ENCODE measurements at places on chromosomes 2 and 18.

GRCh38 chr2:16613539-16614011 is 52.1 kb downstream of the CYRIA start:
- DNase-seq, result no peak

DNA sequence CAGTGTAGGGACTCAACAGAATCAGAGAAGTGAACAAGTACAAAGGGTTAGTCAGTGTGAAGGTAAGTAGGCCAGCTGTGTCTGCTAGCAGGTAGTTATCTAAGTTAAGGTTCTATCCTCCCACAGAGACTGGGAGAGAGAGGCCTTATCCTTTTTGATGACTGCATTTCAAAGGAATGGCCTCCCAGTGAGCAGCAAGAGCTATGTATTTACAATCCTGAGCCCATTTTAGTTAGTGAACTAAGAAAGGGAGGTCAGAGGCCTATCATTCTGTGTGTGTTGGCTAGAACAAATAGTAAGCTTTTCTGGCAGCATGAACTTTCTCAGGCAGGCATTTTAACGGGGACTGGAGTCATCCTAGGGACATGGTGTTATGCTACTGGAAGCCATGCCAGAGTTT is 182.9 kb downstream of the VWC2L start:
- DNase-seq, result no peak

DNA sequence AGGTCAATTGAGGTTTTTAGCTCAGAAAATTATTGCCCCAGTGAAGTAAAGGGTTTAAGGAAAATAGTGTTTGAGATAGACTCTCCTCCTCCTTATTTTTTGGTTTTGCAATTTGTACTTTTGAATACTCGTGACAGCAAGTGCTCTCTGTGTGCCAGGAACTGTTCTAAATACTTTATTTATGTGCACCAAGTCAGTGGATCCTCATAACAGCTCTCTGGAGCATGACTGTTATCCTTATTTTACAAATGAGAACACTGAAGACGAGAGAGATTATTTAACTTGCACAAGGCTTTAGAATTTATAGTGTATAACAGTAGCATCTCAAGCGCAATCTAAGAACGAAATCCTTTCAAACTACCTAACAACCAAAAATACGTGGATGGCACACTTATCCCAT is 24.7 kb downstream of the BABAM2 start:
- no peak for DNase-seq

GRCh38 chr2:172464400-172465129 is 37.2 kb downstream of the ITGA6 start:
- DNase-seq, result no peak

- DNase-seq, result no peak
Observed at GRCh38 chr2:177617849-177618248, 225.3 kb downstream of the AGPS start.

GRCh38 chr18:22339913-22340312 is 77.8 kb downstream of the CTAGE1 start:
- DNase-seq, result no peak

- DNase-seq, result no peak
Observed at GRCh38 chr18:21458310-21458709, 142.2 kb downstream of the ESCO1 start.

GRCh38 chr18:63182310-63182772 is 137.2 kb downstream of the BCL2 start:
- DNase-seq, result no peak

DNA sequence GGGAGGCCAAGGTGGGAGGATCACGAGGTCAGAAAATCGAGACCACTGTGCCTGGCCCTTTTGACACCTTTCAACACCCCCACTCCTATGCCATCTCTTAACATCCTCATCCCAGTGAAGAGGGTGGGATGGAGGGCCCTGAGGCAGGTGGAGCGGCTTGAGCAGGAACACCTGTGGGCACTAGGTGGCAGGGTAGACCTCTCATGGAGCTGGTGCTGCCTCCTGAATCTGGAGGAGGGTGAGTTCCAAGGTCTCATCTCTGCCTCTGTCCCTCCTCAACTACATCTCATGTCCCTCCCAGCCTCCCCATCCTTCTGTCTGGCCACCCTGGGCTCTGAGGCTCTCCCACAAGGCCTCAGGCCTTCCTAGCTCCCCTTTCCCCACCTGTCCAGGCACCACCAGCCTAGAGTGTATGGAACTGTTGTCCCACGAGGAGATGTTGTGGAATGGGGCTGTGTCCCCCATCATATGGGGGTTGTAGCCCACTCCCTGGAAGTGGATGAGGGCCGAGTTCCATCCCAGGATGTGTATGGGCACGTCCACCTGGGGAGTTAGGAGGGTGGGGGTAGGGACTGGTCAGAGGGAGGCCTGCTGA is 17.0 kb upstream of the CRYBA2 start:
- DNase-seq, result no peak

- DNase-seq, result no peak
Observed at GRCh38 chr2:150484461-150485021, 2.9 kb downstream of the RND3 start.

- no peak for DNase-seq
Observed at GRCh38 chr2:68458981-68459380, 8.1 kb downstream of the FBXO48 start.

DNA sequence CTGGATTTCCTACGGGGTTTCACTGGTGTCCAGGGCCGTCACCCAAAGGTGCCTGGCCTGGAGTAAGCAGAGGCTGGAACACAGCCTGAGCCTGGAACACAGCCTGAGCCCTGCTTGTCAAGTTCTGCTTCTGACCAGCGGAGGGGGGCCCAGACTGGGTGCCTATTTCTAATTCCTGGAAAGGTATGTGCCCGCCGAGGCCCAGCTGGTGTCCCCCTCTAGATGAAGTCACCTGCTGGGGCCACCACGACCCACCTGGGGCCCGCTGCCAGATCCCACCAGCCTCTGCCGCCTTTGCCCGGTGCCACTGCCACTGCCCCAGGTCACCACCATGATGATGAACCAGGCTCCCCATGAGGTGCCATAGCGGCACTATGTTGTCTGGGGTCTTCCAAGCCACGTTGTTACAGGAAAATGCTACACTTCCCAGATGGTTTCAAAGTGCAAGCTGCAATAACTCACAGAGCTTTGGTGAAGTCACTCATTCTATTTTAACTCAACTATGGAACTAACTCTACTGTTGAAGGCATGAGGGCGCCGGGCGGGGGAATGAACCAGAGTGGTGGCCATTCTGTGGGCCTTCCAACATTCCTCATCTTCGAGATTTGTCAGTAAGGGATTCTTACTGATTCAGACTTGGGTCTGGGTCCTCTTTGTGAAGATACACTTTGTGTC is 40.9 kb upstream of the LAPTM4A start:
- no peak for DNase-seq

DNA sequence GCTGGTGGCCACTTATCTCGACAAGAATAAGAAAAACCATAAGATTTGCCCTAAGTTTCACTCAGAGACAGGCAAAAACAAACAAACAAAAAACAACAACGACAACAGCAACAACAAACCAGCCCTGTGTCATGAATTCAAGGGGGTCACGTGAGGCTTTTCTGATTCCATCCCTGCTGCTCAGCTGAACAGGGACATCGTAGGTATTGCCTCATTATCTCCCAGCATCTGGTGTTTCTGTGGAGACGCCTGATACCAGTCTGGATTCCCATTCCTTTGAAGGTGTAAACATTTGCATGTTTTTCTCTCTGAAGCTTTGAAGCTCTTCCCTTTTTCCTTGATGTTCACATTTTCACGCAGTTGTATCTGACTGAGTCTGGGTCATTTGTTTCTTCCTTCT is 117.4 kb downstream of the KCNF1 start:
- no peak for DNase-seq

- DNase-seq, result no peak
Observed at GRCh38 chr2:135701442-135701841, 40.2 kb upstream of the UBXN4 start.

DNA sequence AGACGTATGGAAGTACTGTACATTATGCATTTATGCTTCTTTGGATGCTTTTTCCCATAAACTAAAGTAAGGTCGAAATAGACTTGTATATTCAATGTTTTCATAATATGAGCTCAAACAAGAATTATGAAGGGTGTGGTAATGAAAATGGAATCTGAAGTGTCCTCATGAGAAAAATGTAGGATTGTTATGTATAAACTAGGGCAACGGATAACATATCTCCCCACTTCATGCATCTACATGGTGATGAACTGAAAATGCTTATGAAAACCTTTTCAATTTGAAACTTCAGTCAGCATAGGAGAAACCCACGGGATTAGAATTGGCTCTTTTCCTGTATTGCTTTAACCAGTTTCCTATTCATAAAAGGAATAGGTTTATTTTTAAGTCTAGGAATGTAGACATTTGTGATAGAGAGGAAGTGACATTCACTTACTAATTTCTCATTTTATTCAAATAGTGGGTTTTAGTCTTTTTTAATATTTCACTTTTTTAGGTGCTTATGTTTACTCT is 608.2 kb upstream of the GCFC2 start:
- DNase-seq, result no peak

DNA sequence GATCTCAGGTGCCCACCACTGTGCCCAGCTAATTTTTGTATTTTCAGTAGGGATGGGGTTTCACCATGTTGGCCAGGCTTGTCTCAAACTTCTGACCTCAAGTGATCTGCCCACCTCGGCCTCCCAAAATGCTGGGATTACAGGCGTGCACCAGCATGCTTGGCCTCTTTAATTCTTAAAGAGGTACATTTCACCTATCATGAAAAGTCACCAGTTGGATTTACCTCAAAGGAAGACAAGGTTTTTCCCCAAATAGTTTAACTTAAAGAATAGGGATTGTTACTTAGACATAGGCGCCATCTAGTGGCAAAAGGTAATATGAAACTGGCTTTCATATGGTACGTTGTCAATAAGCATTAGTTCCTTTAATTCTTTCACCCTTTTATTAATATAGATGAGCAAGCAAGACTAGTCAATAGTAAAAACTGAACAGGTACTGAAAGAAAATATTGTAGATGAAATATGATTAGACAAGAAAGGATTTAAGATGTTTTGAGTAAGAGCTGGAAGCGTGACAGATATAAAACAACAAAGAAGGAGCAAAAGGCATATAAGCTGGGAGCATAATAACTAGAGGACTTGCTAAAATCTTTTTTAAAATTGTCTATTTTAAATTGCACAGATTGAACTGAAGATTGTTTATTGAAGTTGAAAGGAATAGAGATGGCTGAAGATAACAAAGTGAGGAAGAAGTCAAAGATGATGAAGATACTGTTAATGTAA is 35.0 kb upstream of the PSMD14 start:
- DNase-seq, result peak; percentile 25

DNA sequence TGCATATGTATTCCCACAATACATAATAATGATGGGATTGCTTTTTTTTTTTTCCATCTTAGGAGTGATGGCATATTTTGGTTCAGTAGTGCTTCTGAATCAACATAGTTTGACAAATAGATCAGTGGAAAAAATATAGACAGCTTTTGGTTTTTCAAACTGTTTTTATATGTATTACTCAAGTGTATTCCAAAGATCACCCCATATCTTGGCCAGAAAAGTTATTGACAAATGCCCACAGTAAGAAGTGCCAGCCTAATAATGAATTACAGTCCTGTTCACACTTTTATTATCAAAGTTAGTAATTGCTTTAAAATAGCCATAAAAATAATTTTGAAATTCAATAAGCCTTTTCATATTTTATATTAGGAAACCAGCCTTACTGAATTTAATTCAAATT is 95.0 kb downstream of the TMEFF2 start:
- no peak for DNase-seq

DNA sequence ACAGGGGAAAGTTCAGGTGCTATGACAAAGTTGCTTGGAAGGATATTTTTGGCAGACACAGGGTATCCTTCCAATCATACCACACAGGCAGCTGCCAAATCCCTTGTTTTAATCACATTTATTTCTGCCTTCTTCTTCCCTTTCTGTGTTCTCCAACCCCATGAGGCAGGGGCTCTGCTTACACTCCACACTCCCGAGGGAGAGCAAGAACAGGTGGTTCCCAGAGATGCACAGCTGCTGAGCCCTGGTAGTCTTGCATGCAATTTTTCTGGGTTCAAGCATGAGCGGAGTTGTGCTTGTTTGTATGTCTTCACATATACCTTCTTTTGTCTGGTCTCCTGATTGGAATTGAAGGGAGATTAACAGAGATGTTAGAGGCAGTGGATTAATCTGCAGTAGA is 251.7 kb upstream of the ST6GAL2 start:
- no peak for DNase-seq

- no peak for DNase-seq
Observed at GRCh38 chr18:11665587-11665986, 23.5 kb upstream of the GNAL start.

GRCh38 chr18:7155092-7155491 is 37.5 kb upstream of the LAMA1 start:
- no peak for DNase-seq

- DNase-seq, result no peak
Observed at GRCh38 chr18:9474108-9474982, 968 bp upstream of the RALBP1 start.

- no peak for DNase-seq
Observed at GRCh38 chr2:197620133-197620532, 55.3 kb downstream of the RFTN2 start.

GRCh38 chr2:201788371-201788770 is 7.6 kb upstream of the ALS2 start:
- no peak for DNase-seq

- no peak for DNase-seq
Observed at GRCh38 chr2:6337472-6337820, 528.3 kb downstream of the CMPK2 start.

DNA sequence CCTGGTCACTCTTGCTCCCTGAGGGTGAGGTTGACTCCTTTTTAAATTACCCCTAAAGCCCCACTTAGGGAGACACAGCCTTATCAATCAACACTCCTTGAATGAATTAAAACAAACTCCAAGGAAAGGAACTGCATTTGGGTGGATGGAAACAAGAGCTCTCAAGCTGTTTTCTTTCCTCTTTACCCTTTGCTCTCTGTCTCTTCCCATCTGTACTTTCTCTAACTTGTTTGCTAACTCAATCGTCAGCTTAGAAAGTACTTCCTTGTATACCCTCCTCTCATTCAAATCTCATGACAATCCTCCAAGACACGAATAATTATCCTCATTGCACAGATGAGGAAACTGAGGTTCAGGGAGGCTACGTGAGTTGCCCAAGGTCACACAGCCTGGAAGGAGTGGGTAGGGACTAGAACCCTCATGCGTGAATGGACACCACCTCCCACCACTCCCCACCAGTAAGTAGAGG is 32.7 kb downstream of the ZFP36L2 start:
- DNase-seq, result no peak

DNA sequence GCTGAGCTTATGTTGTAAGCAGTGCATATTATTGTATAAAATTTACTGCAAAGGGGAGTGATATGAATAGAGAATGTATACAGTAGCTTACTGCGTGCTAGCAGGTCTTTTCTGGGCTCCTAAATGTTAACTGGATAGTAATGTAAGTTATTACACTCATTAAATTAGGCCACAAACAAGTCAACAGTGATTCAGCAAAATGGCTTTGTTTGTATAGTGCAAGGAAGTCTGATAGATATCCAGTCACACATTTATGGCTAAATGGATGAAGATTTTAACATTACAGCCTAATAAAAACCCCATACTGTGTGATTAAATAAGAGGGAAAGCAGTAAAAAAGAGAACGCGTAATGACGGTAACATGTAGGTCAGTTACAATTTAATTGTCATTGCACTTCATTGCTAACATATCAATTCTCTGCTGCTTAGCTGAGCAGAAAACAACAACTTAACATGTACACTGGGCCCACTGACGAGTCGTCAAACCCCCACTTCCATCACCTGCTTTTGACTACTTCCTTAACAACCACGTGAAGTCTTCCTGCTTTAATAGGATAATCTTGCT is 665.0 kb upstream of the FANCL start:
- no peak for DNase-seq

Measured in HL-60 (cell line).